Activated naive CD8-positive, alpha-beta T cell treated with anti-CD3 and anti-CD28 coated beads for 36 hours (primary cell): ENCODE measurements at places on chromosomes 7 and 10. TPM values are rescaled to one million over a fixed set of nuclear protein-coding genes. Genes with fewer than 3 reads are reported as not detected.

The HABP2 gene
- total RNA-seq: not detected

GRCh38 chr10:31087851-31088250, 56.2 kb upstream of the ZNF438 start:
- no peaks in the 10 kb centered on the region for H3K36me3 ChIP-seq
- H3K27me3 ChIP-seq: no peaks in the 10 kb centered on the region
- DNase-seq: no peak
- peaks cover 4% of the 10 kb centered on the region for H3K4me1 ChIP-seq
- H3K27ac ChIP-seq: no peak overlapping the region

The WEE2 gene
- not detected for total RNA-seq

- no peak overlapping the region for H3K27ac ChIP-seq
- H3K4me3 ChIP-seq: no peak overlapping the region
- peaks cover 97% of the 10 kb centered on the region for H3K27me3 ChIP-seq
- DNase-seq: no peak
- peaks cover 16% of the 10 kb centered on the region for H3K4me1 ChIP-seq
- H3K36me3 ChIP-seq: no peaks in the 10 kb centered on the region
Observed at GRCh38 chr7:97007583-97007861, 2.2 kb downstream of the DLX6 start.

The PAX4 gene
- total RNA-seq: not detected

The ADGRA1 gene
- not detected for total RNA-seq
